Right cardiac atrium (tissue), 5 donors: ENCODE measurements at places on chromosomes 1 and 21. TPM values are rescaled to one million over a fixed set of nuclear protein-coding genes. Genes with fewer than 3 reads are reported as not detected.
A peak's percentile ranks its signal among the peaks of the same experiment; 100 is the strongest.

DNA sequence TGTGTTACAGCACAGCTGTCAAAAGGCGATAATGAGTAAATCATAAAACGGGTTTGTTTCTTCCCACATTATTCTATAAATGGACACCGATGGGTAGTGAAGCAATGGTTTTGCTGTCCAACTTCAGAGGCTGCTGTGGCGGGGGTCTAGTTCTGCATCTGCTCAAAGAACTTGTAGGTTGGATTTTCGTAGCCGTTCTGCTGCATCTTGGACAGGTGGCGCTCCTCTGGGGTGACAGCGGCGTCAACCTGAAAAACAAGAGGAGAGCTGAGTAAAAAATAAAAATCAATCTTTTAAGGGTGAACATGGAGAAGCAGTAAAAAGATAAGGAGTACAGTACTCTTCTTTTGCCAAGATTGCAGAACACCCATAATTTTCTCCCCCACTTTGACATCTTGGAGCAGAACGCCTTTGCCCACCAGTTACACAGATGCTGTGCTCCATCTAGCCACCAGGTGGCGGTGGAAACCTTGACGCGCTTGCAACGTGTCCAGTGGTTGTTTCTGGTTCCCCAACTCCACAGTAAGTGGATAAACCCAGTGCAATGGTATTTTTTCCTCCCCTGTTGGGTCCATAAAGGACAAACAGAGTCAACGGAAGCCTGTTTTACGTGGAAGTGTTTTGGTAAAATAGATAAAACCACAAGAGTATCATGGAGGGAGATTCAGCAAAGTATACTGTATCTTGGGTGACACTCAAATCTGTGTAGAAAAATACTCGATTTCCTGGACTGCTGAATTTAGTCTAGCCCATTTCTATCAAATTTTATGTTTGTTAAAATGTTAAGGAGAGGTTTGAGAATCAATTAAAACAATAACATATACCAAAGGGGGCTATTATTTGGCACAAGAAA is 147.0 kb downstream of the GABPA start:
- DNase-seq = peak; percentile 80

DNA sequence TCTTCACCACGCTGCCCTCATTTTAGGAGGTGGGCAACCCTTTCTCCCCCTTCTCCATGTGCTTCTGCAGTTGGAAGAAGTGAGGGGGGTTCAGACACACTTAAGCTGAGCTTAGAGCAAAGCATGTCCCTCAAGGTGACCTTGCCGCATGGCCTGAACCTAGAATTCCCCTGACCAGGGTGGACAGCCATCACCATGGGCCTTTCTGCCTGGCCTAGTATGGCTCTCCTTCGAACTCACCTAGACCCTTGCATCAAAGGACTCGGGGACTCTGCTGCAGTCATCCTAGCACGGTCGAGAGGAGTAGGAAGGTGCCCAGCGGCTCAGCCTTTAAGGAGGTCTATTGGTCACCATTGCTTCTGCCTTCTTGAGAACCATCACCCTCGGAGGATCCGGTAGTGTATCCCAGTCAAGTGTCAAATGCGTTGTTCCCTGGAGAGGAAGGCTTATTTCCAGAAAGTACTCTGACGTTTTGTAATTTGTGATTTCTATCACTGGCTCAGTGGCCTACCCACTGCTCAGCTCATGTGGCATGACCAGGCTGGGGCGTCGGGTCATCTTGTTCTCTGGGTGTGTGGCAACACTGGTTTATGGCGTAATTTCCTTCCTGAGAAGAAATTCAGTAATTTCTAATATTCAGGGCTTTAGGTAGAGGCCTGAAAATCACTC is at the start of gene KCNE1:
TSS of gene KCNE1 (minus strand) at position 424 of the 669 bp plus-strand sequence. CDS start 62,576 bp downstream, outside the sequence.
- peak; percentile 67 for DNase-seq

DNA sequence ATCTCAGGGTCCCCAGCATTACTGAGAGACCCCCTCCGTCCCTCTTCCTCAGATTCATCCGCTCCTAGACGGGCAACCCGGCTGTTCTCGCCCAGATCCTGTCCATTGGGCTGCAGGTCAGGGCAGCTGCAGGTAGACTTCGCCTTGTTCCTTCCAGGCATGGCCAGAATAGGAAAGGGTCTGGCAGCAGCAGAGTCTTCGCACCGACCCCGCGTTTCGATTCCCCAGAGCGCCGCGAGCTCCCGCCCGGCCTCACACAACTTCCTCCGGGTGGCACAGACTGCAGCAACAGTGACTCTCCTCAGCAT is 265 bp downstream of the NRDC start:
- no peak for DNase-seq

- DNase-seq = no peak
Measured at GRCh38 chr1:156796340-156797097, 20.1 kb downstream of the SH2D2A start.

GRCh38 chr1:239977416-239977815 is 114.3 kb upstream of the FMN2 start:
- no peak for DNase-seq

GRCh38 chr21:35582731-35583130 is 477.6 kb downstream of the SETD4 start:
- no peak for DNase-seq

DNA sequence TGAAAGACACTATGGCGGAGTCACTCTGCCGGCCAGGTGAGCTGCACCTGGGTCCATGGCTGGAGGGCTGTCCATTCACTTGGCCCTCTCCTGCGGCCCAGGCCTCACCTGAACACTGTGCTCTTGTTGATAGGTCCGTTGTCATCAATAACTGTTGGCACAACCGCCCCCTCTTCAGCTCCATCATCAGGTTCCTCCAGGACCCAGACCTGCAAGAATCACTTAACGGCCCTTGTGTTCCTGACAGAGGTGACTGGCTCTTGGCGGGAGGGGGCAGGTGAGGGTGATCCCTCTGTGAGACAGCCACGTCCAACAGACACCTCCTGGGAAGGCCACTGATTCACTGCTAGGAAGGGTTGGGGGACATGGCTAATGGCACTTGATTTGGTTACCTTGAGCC is 54.9 kb downstream of the INAVA start:
- no peak for DNase-seq

The FAM110D gene
- 2.6 TPM for total RNA-seq

- DNase-seq = no peak
Measured at GRCh38 chr1:186657481-186657880, 22.7 kb downstream of the PTGS2 start.

The ESRRG gene
- 38.6 TPM for total RNA-seq

DNA sequence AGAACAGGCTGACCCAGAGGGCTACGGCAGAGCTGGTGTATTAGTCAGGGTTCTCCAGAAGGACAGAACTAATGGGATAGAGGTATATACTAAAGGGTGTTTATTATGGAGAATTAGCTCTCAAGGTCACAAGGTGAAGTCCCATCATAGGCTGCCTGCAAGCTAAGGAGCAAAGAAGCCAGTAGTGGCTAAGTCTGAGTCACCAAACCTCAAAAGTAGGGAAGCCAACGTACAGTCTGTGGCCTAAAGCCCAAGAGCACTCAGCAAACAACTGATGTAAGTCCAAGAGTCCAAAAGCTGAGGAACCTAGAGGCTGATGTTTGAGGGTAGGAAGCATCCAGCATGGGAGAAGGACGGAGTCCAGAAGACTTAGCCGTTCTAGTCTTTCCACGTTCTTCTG is 179.2 kb downstream of the BACH1 start:
- DNase-seq = no peak

The LRRC53 gene
- total RNA-seq = not detected

- peak; percentile 23 for DNase-seq
Measured at GRCh38 chr1:89454845-89455521, 69.6 kb upstream of the LRRC8B start.

The SAMD13 gene
- total RNA-seq = 0.92 TPM

The TCP10L gene
- 1.4 TPM for total RNA-seq

DNA sequence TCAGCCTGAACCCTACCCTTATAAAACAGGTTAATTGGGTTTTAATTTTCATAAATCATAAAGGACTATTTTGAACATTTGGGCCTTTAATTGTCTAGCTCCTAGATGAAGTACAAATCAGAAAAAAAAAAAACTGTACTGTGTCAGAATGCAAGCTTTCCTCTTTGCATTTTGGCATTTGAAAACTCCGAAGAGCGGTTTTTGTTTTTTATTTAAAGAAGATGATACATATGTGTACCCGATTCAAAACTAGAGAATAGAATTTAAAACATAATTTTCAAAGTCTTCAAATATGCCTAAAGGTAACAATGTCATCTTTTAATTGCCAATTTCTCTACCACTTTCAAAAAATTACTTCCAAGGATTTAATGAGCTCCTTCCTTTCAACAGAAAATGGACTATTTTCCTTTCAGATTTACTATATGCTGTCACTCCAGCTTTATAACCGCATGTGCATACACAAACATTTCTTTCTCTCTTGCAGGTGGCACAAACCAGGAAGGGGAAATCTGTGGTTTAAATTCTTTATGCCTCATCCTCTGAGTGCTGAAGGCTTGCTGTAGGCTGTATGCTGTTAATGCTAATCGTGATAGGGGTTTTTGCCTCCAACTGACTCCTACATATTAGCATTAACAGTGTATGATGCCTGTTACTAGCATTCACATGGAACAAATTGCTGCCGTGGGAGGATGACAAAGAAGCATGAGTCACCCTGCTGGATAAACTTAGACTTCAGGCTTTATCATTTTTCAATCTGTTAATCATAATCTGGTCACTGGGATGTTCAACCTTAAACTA is 33.7 kb downstream of the MRPL39 start:
- DNase-seq = no peak

The TOR1AIP1 gene
- 65.0 TPM for total RNA-seq

DNA sequence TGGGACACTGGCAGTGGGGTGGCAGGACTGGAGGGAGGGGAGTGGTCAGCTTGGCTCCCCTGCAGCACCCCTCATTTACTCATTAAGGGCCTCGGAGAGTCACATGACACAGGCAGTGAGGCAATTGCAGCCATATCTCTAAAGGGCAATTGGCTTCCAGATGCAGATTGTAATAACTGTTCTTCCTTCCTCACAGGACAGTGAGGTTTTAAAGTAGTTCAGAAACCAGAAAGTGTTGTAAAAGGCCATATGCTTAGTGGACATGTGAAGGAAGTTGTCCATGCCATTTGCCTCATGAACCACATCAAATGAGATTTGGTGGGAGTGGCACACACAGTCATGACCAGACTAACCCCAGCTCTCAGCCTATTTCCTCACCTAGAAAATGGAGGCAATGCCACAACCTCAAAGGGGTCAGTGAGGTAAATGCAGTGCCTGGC is 11.1 kb downstream of the MTX1 start:
- no peak for DNase-seq

DNA sequence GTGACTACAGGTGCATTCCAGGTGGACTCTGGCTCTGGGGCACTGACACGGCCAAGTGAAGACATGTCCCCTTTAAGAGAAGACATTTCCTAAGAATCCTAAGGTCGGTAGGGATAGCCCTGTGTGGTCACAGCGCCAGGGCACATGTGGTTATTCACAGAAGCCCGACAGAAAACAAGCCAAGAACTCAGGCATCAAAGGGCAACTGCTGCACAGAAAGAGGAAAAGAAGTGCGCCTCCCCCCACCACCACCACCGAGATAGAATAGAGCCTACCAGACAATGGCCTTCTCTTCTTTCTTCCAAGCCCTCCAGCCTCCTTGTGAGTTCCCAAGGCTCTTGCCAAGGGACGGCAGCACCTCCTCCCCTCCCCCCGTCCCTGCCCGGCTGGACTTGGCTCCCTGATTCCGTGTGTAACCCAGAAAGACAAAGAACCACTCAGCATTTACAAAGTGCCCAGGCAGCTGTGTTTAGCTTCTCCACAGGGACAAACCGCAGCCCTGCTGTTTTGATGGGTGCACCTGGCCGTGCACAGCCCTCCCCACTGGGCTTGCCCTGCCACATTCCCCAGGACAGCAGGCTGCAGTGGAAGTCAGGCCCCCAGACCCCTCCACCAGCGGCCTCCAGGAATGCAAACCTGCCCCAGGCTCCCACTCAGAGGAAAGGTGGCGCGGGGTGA is 30.2 kb downstream of the TMPRSS2 start:
- DNase-seq = no peak

- no peak for DNase-seq
Measured at GRCh38 chr21:36828891-36829515, 130.1 kb downstream of the SIM2 start.

The CHIA gene
- not detected for total RNA-seq

The CLEC20A gene
- not detected for total RNA-seq

DNA sequence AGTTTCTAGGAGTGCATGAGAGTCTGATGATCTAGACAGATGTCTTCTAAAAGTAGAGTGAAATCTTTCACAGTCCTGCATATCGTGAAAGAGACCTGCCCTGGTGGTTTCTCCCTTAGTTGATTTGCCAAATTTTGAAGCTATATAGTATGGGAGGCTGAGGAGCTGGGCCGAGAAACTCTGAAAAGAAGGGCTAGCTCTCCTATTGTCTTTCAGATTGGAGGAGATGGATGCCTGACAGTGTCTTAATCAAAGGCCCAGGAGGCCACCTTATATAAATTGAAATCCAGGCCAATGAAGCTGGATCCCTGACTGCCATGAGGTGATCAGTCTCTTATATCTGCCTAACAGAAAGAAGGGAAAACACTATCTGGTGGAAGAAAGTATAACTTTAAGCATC is 18.4 kb upstream of the CD84 start:
- DNase-seq = no peak

DNA sequence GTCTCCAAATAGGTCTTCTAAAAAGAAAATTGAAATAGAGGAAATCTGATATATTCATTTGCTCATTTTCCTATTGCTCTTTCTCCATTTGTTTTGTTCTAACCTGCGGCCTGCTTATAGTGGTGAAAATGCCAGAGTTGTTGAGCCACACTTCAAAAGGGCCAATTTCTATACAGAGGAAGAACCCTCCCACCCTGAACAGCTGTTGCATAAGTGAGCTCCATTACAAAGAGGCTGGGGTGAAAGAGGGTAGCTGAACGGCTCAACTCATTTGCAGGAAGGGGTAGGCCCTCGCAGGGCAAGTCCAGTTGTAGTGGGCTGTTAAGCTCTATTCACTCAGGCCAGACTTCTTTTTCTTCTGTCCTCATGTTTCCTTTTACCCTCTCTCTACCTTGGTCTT is 8.8 kb downstream of the ADCY10 start:
- DNase-seq = no peak

GRCh38 chr1:32666901-32667566 is 16.0 kb downstream of the RBBP4 start:
- no peak for DNase-seq

The CHI3L2 gene
- total RNA-seq = 1.2 TPM

The ARPC5 gene
- 50.8 TPM for total RNA-seq

The FMOD gene
- total RNA-seq = 54.8 TPM

GRCh38 chr1:45299981-45300668 is 26.6 kb upstream of the HPDL start:
- no peak for DNase-seq

GRCh38 chr1:175443332-175443731 is 250.8 kb upstream of the KIAA0040 start:
- DNase-seq = no peak

GRCh38 chr1:240351690-240352089 is 260.0 kb downstream of the FMN2 start:
- DNase-seq = no peak

- no peak for DNase-seq
Measured at GRCh38 chr21:42711667-42712066, 58.2 kb downstream of the PDE9A start.

The ARL8A gene
- 68.9 TPM for total RNA-seq

The RNU1-1 gene
- 7,768 TPM for total RNA-seq

- DNase-seq = no peak
Measured at GRCh38 chr1:202016022-202016810, 5.8 kb downstream of the ELF3 start.
